ENCODE measurements at places on chromosomes 2 and 18.

DNA sequence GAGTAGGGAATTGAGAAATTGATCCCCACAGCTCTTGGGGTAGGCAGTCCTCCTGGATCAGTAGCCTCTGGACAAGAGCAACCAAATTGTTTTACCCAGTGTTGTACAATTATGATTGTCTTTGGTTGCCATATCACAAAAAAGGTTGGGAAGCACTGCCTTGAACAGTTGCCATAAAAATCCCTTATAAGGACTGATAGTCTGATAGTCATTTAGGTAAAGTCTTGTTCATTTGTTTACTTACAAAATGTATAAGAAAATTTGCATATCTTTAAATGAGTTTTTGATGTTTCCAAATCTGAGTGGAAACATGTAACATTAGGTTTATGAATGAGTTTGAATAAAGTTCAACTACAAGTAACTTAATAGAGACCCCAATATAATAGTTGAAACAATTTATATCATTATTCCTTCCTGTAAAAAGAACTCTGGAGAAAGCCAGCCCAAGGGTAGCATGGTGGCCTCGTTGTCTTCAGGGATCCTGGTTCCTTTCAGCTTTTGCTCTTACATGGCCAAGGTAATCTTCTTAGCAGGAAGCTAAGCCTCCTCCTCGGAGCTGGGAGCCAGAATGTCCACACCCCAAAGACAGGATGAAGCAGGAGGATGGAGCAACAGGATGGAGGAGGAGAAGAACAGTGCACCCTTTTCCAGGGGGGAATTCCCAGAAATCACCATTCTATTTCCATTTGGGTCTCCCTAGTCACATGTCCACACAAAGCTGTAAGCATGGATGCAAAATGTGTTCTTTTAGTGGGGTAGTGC lies 35.7 kb upstream of the NEMP2 start:
- DNase-seq, result no peak

DNA sequence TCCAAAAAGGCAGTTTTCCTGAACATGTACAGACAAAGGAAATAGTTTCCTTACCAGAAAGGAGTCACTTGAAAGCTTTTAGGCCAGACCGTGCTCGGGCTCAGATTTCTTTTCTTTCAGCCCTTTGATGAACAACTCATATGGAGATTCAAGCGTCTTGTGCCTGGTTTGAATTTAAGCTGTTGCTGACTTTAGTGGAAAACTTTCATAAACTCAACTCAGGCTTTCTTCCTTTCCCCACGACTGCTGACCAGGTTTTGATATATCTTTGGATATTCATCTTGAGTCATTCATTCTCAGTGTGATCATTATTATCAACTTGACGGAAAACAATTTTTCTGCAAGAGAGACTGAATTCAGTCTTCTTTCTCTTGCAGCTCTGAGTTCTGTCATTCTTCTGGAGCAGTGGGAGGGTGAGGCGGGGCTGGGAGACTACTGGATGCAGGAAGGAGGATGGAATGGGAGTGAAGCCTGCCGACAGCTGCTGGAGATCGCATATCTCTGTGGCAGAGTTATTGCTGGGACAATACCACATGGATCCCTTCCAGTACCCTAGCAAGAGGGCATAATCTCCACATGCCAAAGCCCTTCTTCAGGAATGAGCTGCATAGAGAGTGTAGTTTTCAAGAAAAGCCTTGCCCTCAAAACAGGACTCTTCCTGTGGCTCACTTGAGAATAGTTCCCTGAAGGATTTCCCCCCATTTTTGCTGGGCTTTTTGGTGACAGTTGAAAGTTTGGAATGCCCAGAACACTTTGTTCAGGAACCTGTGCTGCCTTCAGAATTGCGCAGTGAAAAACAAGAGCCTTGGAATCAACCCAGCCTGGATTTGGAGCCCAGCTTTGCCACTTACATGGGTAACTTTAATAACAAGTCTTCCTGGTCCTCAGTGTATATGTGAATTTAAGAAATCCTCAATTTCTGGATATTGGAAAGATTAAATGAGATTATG lies 364.4 kb downstream of the ZNF521 start:
- no peak for DNase-seq

DNA sequence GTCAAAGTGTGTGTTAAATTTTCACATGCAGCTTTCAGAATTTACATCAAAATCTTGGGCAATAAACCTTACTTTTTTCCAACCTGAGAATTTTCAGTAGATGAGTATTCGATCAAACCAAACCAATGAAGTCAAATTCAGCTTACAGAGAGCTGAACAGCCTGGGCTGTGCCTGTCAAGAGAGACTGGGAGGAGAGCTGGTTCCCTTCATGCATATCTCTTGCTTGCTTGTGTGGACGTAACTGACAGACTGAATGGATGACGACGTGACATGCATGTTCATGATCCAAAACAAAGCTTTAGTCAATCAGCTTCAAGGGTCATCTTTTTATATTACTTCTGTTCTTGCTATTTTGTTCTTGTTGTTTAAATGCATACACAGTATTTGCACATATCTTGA lies 145.2 kb downstream of the GALNT3 start:
- DNase-seq, result no peak

DNA sequence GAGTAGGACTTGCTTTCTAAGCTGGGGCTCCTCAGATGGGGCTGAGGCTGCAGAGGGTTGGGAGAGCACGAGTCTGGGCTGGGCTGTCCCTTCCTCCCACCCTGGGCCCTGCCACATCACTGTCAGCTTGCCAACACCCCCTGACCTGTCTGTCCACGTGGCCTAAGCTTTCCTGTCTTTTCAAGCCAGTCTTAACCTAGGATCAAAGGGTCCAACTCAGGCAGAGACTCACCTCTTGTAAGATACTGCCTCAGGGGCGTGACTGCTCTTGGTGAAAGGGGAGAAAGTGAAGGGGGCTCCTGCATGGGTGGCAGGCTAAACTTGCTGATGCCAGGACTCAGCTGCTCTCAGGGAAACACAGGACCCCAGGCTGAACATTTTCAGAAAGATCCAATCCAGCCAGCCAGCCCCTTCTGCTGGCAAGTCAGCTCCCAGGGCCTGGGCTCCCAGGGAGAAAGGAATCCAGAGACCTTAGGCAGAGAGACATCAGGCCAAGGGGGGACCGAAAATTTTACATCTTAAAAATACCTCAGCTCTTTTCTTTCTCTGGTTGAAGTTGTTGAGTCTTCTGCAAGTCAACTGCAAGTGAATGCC lies 144.2 kb upstream of the ID2 start:
- DNase-seq, result no peak

- DNase-seq, result no peak
Measured at GRCh38 chr2:113118263-113118657, 9.1 kb upstream of the IL1RN start.

DNA sequence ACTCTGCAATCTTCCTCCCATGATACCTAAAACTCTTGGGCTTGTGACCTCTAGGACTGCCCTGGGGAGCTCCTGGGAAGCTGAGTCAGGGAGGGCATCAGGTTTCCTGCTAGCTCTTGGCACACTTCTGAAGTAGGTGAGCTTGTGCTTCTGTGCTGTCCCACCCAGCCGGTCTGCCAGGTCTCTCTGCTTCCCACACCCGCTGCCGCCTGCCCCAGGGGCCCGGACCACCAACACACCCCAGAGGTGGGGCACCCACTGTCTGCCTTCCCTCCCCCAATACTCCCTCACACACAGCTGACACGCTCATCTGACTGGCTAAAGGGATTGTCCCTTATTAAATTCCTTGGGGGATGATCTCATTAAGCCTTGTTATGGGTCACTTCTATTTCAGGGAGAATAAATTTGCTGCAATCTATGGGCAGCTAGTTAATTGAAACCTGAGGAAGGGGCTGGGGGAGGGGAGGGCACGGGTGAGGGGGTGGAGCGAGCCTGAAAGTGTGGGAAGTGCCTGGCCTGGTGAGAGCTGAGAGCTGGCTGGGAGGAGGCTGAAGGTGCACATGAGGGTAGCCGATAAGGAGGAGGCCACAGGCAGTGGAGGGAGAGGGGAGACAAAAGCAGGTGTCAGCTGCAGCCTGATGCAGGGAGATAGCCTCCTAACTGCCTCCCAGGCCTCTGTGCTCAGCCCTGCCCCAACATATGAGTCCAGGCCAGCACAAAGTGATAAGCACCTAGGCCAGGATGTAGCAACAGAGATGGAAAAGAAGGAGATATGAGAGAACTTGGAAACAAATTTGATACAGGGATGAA lies 48.8 kb downstream of the HAUS1 start:
- DNase-seq, result no peak

DNA sequence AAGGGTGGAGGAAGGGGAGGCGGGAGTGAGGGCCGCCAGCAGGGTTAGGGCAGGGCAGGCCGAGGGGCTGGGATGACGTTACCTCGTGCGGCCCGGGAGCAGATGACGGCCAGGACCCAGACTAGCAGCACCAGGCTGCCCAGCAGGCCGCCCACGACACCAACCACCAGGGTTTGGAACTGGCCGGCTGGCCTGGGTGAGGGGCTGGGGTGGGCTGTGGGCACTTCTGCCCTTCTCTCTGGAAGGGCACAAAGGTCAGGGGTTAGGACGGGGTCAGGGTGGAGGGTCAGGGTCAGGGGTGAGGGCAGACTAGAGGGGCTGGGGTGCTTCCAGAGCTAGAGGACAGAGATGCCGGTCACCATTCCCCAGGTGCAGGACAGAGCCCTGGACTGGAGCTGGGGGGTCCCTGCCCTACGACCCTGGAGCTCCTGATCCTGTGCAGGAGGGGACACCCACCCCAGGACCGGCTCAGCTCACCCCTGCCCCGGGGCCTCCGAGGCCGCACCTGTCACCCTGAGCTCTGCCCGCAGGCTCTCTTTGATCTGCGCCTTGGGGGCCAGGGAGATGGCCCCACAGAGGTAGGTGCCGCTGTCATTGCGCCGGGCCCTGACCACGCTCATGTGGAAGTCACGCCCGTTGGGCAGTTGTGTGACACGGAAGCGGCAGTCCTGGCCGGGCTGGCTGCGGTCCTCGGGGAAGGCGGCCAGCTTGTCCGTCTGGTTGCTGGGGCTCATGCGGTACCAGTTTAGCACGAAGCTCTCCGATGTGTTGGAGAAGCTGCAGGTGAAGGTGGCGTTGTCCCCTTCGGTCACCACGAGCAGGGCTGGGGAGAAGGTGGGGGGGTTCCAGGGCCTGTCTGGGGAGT lies 6.3 kb downstream of the PDCD1 start:
- DNase-seq, result no peak

GRCh38 chr18:48193521-48194492 lies 215.4 kb downstream of the ZBTB7C start:
- DNase-seq, result no peak

- no peak for DNase-seq
Measured at GRCh38 chr18:939166-939565, 34.5 kb downstream of the ADCYAP1 start.

- DNase-seq, result no peak
Measured at GRCh38 chr18:2236232-2236631, 335.1 kb downstream of the METTL4 start.

- peak; percentile 89 for DNase-seq
Measured at GRCh38 chr2:26355038-26355995, 8.7 kb upstream of the ADGRF3 start.

Data from fibroblast of the conjunctiva (primary cell).